Mammary epithelial cell (primary cell): ENCODE measurements at places on chromosomes 16 and 17. TPM values are rescaled to one million over a fixed set of nuclear protein-coding genes. Genes with fewer than 3 reads are reported as not detected.

The ZNF785 gene
- polyA plus RNA-seq: 3.2 TPM

The BAIAP3 gene
- 0.11 TPM for polyA plus RNA-seq

The CSH1 gene
- polyA plus RNA-seq: not detected

The CLEC18B gene
- 0.03 TPM for polyA plus RNA-seq

The SCIMP gene
- not detected for polyA plus RNA-seq

The HNF1B gene
- polyA plus RNA-seq: not detected
